Stimulated activated CD4-positive, alpha-beta T cell treated with anti-CD3 and anti-CD28 coated beads, Interleukin-1b, Interleukin-23, amount 100 ng/mL, for 1 hour (primary cell): ENCODE measurements at places on chromosomes 5 and 9.

GRCh38 chr5:1383886-1384401, 39.0 kb upstream of the CLPTM1L start:
- DNase-seq = no peak

GRCh38 chr9:104780796-104781395, 17.0 kb downstream of the NIPSNAP3B start:
- no peak for DNase-seq

- no peak for DNase-seq
Measured at GRCh38 chr5:136246122-136246521, 53.2 kb upstream of the SMIM32 start.

DNA sequence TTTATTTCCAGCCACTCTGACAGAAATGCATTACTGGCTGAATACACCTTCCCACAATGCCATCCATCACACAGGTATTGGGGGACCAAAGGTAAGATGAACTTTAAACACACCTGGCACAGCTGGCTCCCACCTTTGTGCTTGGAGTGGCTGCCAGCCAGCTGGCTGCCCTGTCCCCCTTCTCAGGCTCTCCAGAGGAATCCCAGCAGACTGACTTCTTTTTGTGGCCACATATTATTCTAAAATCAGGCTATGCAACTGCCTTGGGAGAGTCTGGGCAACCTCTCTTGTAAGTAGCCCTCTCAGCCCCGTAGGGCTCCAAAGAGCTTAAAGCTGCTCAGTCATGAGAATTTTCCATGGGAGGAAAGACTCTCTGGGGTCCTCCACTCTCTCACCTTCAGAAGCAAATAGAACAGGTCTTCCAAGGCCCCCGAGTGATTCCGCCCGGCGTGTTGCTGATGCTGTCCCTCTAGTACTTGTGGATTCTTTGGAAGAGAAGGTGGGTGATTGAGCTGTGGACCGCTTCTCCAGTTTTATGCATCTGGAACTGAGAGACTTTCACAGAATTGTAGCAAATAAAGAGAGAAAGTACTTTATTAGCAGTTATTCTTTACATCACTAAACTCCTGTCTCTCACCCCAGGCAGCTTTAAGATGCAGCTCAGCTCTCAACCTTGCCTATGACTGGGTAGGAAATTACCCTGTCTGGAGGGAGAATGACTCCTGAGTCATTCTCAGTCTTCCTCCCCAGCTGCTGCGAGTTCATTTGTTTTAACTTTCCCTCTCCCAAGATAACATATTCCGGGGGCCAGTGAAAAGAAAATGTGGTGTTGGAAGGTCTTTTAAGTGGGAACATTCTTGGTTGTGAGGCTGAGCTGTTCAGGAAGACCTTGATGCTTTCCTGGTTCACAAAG, 159.4 kb upstream of the PITX1 start:
- DNase-seq = no peak

GRCh38 chr5:172558076-172558976, 82.7 kb upstream of the NEURL1B start:
- DNase-seq = no peak
